Stimulated activated CD4-positive, alpha-beta T cell treated with anti-CD3 and anti-CD28 coated beads, Interleukin-4, amount 100 ng/mL, for 1 hour (primary cell): ENCODE measurements at places on chromosomes 3 and 15.

DNA sequence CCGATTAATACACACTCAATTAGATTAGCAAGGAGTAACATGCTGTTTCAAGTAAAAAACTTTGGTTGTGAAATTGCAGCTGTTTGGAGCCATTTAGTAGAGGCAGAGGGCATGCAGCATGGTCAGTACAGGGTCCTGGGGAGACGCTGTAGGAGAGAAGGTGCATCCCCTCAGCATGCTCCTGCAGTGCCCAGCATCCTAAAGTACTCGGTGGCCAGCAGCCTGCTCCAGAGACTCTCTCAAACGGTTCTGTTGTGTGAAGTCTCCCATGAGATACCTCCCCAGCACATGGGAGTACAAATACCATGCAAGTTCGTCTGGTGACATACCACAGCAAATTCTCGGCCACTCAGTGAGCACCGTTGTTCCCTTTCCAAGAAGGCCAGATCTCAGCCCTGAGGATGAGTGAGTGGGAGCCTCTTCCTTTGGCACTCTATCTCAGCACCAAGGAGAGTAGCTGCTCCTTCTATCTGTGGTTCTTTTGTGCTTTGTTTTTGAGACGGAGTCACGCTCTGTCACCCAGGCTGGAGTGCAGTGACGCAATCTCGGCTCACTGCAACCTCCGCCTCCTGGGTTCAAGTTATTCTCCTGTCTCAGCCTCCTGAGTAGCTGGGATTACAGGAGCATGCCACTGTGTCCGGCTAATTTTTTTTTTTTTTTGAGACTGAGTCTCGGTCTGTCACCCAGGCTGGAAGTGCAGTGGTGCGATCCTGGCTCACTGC, 72.7 kb downstream of the TJP1 start:
- DNase-seq: no peak

GRCh38 chr3:72114773-72115172, 329.8 kb upstream of the PROK2 start:
- DNase-seq: no peak

DNA sequence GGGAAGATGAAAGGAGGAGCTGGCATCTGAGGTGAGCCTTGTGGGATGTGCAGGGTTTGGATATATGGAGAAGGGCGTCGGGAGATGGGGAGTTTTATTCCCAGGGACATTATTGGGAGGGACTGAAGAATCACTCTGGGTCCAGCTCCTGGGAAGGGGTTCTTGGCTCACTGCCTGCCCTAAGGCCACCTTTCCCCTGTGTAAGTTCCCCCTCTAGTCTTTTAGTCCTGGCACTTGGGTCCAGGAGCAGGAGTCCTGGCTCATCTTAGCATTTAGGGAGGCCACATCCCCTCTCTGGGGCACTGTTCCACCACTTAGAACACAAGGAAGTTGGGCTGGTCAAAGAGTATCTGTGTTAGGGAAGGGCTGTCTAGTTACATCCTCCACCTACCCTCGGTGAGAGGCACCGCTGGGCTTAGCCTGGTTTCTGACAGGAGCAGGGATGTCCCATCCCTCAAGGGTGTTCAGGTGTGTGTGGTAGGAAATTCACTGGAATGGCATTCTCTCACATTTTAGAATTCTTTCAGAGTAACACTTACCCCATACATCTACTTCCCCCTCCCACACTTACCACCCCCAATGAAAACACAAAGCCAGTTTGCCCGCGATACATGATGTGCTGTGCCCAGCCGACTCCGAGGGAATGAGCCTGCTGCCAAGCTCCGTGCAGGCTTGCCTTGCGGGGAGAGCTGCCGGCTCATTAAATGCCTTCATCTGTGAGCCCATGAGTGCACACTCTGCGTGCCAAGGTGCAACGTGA, 86.7 kb downstream of the FAM43A start:
- no peak for DNase-seq

DNA sequence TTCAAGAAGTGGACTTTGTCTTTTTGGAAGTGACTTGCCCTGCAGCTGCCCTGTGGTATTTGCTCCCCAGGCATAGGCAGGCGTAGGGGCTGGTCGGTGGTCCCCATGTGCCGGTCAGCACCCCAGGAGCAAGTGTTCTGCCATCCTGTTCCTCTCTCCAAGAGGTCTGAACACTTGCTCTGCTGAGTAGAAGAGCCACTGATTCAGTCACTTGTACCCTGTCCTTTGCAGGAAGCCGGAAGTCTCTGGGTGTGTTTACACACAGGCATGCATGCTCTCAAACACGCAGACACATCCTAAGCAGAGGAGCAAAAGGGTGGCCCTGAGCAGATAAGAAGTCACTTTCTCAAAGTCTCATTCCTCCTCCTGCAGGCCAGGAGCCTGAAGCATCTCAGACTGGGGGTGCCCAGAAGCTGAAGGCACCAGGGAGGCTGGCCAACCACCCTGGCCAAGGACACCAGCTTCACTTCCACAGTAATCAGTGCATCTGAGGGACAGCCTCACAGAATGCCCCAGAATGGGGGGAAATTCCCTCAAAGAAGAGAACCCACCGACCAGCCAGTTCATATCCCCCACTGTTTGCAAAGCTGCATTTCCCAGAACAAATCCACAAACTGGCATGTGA, 88.7 kb upstream of the POMGNT2 start:
- no peak for DNase-seq

DNA sequence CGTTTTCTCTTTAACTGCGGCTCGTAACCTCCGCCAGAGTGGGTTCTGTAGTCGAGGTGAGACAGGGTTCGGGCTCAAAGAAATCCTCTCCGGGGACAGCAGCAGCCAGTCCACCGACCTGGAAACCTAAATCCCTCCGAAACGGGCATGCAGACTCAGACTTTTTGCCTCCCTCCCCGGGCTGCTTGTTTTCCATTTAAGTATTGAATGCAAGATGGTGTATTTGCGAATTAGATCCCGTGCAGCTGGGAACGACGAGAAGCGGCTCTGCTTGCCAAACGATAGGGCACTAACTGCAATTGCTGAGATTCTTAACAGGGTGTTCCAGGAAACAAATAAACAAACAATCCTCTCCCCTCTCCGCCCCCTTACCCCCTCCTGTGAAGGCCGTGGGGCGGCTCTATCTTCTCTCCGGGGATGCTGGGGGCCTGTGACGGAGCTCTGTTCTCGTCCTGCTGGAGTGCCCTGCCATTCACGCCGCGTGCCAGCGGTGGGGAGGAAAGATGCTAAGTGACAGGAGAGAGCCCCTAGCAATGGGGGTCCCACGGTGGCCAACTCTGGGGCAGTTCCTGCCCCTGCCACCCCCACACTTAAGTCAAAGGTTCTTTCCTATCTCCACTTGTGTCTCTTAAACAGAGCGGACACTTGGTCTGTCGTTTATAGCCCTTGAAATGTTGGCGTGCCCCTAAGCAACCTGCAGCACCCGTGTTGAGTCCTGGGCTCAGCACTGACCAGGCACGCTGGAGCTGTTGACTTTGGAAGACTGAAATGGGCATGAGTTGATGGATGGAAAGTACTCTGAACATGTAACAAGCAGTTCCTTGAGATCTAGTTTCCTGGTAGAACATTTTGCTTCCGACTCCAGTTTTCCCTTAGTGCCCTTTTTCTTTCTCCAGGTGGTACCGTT, 1.3 kb upstream of the ETV5 start:
- DNase-seq: no peak

DNA sequence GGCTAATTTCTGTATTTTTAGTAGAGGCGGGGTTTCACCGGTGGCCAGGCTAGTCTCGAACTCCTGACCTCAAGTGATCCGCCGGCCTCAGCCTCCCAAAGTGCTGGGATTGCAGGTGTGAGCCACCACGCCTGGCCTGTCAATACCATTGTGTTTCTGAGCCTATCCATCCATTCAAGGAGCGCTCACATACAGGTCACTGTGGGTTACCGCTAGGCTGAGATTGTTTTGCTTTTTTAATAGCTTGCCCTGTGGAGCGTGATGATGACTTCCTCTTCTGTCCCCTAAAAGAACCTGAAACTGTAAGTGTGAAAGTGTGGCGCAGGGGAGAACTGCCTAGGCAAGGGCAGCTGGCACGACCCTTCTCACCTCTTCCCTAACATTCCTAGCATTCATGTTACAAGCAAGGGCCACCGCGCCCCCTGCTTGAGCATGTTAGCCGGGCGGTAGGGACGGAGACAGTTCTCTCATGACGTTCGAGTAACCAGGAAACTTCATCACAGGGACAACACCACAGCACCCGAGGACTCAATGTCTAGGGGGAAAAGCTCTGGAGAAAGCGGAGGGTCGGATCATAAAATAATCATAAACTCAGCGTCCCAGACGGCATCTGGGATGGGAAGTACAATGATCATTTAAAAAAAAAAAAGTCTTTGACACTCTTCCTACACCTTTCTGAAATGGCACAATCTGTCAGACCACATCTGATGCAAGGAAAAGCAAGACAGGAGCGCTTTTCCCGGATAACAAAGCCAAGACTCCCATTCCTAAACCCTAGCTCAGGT, 790 bp downstream of the LAMP3 start:
- DNase-seq: no peak

DNA sequence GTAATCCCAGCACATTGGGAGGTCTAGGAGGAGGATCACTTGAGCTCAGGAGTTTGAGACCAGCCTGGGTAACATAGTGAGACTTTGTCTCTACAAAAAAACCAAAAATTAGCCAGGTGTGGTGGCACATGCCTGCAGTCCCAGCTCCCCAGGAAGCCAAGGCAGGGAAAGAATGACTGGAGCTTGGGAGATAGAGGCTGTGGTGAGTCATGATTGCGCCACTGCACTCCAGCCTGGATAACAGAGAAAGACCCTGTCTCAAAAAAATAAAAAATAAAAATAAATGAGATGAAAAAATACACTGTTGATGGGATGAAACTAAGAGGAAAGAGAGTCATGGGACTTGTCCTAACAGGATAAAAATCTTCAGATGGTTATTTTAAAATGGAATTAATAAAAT, 137.6 kb downstream of the IMPG2 start:
- DNase-seq: no peak

DNA sequence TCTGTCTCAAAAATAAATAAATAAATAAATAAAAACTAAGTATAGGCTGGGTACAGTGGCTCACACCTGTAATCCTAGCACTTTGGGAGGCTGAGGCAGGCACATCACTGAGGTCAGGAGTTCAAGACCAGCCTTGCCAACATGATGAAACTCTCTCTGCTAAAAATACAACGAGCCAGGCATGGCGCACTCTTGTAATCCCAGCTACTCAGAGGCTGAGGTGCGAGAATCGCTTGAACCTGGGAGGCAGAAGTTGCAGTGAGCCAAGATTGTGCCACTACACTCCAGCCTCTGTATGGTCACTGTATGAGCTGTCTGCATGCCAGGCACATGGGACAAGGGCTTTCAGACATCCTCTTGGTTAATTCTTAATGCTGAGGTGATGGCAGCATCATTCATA, 28.7 kb downstream of the TIPIN start:
- DNase-seq: no peak

DNA sequence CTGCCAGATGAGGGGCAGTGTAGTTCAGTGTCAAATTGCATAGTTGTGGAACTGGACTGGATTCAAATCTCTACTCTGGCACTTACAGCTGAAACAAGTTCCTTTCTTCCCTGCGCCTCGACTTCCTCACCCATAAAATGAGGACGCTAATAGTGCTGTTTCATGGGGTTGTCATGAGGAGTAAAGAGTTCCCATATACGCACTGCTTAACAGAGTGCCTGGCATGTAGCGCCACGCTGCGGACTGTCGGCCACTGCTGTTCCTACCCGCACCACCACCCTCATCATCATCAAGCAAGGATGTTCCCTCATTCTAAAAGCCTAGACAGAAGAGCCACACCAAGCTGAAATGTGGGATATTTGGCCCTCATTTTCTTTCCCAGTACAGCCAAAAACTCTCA, 91.9 kb downstream of the CHDH start:
- no peak for DNase-seq

- DNase-seq: no peak
Measured at GRCh38 chr15:22917556-22917955, 62.6 kb downstream of the CYFIP1 start.

DNA sequence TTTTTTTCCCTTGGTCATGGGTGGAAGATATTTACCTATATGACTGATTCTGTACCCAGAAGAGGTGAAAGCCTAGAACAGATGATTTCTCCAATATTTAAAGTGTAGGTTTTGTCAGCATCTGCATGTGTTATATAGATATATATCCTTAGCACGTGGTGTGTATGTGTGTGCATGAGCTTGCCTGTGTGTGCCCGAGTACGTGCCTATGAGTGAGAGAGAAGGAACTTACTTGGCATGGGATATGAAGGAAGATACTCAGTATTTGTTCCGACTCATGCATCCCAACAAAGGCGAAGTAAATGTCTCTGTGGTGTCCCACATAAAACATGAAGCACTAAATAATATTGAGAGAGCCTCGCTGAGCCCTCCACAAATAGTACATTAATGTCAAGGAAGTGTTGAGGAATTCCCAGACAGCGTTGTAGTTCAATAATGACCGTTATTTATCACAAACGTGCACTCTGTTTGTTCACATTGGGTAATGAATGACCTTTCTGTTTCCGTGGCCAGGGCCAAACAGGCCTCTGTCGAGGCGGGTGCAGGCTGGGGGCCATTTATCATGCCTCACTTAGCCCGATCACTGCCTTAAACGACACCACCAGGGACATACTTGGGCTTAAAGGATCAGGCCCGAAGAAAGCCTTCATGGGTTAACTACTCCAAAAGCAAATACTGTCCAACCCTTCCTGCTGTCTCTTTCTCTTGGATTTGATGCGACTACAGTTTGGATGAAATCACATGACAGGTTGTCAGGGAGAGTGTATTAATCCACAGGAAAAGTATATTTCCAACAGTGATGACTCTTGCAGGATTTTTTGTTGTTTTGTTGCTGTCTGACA, 267.7 kb downstream of the PTPRG start:
- DNase-seq: no peak

- DNase-seq: no peak
Measured at GRCh38 chr15:74656935-74657535, 38.8 kb downstream of the EDC3 start.

GRCh38 chr3:42601896-42602581, 1.6 kb downstream of the NKTR start:
- no peak for DNase-seq

GRCh38 chr3:136818191-136818768, 646 bp upstream of the SLC35G2 start:
- DNase-seq: peak; percentile 22

GRCh38 chr3:42663581-42664437, 10.3 kb downstream of the ZBTB47 start:
- no peak for DNase-seq

DNA sequence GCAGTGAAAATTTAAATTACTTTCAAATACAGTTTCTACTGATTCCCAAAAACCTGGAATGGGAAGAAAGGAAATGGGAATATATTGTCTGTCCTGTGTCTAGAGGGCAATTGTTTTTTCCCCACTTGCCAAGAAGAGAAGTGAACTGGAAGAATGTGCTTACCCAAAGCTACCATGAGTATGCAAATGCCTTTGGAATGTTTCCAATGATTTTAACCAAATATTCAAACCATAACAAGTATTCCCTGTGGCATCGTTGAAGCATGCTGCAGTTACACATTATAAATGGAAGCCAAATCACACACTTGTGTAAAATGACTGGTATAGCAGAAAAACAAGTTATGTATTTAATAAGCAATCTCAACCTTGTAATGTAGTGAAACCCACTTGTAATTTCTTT, 368.2 kb downstream of the GBE1 start:
- DNase-seq: no peak

GRCh38 chr15:40450047-40450446, 9.3 kb downstream of the BAHD1 start:
- DNase-seq: no peak
